ENCODE measurements at places on chromosomes 2 and 18.

DNA sequence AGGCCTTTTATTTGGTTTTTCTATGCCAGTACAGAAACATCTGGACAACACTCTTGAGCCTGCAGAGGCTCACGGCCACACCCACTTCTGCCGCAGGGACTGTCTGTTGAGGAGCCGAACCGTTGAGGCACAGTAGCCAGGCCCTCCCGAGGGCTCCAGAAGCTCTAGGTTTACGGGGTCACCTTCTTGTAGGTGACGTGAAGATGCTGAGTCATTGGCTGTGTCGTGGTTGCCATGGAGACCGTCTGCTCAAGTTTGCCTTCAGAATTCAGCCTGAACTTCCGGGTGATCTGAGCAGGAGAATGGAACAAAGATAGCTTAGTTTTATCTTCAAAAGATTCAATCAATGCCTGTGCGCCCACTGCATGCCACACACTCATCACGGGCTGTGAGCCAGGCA is 25.9 kb downstream of the BOK start:
- no peak for DNase-seq

DNA sequence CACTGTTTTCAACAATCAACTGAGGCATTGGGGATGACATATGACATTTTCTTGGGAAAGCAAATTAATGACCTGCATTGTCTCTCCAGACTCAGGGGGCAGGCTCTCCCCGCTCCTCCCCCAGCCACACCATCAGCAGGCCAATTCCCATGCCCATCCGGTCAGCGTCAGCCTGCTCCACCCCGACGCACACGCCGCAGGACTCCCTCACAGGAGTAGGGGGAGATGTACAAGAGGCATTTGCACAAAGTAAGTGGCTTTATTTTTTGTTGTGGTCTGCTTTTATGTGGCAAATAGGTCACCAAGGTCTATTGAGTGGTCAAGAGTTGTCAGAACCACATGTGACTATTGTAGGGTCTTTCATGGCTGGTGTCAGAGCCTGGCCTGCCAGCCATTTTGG is 165.1 kb downstream of the DTNA start:
- no peak for DNase-seq

DNA sequence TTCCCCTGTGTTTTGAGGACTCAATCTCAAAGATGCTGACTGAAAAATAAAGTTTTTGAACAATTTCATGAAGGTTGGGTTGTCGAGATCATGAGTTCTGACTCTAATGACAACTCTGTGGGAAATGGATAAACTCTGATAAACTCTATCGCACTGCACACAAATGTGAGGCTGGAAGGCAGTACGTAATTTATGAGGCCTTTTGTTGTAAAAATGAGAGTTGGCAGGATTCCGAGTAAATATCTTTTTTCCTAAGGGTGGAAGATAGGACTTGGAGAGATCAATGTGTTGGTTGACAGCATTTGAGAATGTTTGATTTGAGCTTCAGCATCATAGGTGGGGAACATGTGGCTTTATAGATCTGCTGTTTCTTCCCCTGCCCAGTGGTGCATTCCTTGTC is 90.4 kb downstream of the SPTBN1 start:
- DNase-seq: no peak

- DNase-seq: no peak
These were observed 18.9 kb downstream of the PTPN18 start for GRCh38 chr2:130374587-130375290.

DNA sequence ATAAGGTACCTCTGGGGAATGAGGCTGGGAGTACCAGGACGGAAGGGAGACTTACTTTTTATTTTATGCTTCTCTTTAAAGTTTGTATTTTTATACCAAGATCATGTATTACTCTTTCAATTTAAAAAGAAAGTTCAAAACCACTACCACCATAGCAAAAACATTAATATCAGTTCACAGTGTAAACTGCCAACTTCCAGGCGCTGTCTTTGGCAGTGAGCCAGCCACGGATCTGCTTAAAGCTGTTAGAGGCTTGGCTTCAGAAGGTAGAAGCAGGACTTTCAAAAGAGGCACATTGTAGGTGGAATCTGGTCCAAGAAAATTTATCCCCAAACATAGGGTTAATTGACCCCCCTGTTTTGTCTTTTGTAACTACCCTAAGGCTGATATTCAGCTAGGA is 74.8 kb downstream of the B3GNT2 start:
- no peak for DNase-seq

GRCh38 chr2:15040429-15041084 is 408.0 kb downstream of the LRATD1 start:
- no peak for DNase-seq

GRCh38 chr18:22613788-22614187 is 196.1 kb upstream of the CTAGE1 start:
- DNase-seq: no peak

- DNase-seq: no peak
These were observed 137.6 kb downstream of the CERS6 start for GRCh38 chr2:168593713-168594112.

- no peak for DNase-seq
These were observed 24.3 kb downstream of the TACR1 start for GRCh38 chr2:75174981-75175380.

- no peak for DNase-seq
These were observed 12.5 kb downstream of the MOCOS start for GRCh38 chr18:36199691-36200295.

DNA sequence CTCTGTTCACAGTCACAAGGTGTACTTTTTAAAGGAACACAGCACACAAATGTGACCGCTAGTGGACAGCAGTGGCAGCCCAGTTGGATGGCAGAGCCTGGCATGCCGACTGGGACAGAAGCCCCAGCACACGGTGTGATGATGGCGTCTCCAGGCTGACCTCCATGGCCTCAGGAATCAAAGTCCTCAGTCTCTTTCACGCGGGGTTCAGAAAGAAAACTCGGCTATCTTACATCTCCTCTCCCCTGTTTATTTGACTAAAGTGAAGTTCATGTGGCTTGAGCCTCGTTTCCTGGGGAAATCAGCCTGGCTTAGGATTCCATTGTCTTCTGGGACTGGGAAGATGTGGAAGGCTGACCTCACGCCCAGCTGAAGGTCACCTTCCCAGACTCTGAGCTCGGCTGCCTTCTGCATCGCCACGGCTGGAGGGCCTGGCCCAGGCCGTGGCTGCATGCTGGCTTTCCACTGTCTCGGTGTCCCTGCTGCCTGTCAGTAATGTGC is 56.1 kb downstream of the ASAP2 start:
- no peak for DNase-seq
